Fibroblast of lung (primary cell): ENCODE measurements at places on chromosomes 3 and 15. TPM values are rescaled to one million over a fixed set of nuclear protein-coding genes. Genes with fewer than 3 reads are reported as not detected.

GRCh38 chr3:187352581-187353575 is 15.3 kb upstream of the RTP4 start:
- peak; percentile 42 for DNase-seq

The SPATA12 gene
- 0.02 TPM in 1 of 2 replicates, not detected in the other for polyA plus RNA-seq

- DNase-seq = no peak
Observed at GRCh38 chr3:94373456-94373855, 310.6 kb downstream of the NSUN3 start.

The WDR72 gene
- not detected in 2 replicates for polyA plus RNA-seq

The DUOXA1 gene
- not detected in 2 replicates for polyA plus RNA-seq

GRCh38 chr3:141116721-141117120 is 65.6 kb downstream of the SPSB4 start:
- DNase-seq = no peak

The ITIH4 gene
- 0.36 and 1.1 TPM in 2 replicates for polyA plus RNA-seq

DNA sequence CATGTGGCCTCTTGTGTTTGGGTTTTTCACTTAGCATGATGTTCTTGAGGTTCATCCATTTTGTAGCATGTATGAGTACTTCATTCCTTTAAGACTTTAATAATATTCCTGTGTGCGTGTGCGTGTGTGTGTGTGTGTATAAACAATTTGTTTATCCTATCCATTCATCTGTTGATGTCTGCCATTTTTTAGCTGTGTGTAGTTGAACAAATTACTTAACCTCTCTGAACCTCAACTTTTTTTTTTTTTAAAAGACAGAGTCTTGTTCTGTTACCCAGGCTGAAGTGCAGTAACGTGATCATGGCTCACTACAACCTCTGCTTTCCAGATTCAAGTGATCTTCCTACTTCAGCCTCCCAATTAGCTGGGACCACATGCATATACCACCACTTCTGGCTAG is 47.3 kb downstream of the EBLN2 start:
- no peak for DNase-seq

The CCDC39 gene
- not detected in 2 replicates for polyA plus RNA-seq

DNA sequence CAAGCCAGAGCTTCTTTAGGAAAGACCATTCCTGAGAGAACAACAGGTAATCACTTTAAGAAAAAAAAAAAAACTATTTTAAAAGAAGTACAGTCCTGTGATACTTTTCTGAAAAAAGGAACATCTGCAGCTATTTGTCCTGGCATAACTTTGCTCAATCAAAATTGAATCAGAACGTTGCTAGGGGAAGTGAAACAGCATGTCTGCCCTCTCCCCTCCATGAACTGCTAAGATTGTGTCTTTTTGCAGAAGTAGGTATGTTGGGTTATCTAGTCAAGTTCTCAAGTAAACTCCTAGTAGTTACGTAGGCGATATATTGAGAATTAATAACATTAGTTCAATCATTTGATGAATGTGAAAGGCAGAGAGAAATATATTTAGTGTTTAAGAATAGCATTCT is 1013.3 kb downstream of the TUSC7 start:
- DNase-seq = no peak

The IL16 gene
- 0.96 and 1.3 TPM in 2 replicates for polyA plus RNA-seq
